ENCODE measurements at places on chromosomes 4 and X.

- no peak for DNase-seq
Observed at GRCh38 chr4:7389101-7389701, 45.5 kb downstream of the PSAPL1 start.

DNA sequence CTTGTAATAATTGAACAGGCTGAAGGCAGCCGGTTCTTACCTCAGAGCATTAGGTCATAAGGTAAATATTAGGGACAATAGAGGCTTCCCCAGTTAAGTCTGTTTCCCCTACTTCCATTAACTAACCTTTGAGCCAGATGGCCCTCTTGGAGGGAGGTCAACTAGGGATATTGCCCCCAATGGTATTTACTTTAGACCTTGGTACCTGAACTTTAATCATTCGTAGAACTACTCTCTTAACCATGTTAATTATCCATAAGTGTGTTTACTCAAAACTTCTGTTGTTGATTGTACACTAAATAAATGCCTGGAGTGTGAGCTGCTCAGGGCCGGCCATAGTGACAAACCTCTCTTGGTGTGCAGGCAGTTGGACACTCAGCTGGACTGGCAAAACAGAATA, 1843.5 kb upstream of the AGA start:
- DNase-seq, result no peak

GRCh38 chr4:104896660-104897645, 249.7 kb upstream of the TET2 start:
- no peak for DNase-seq

- DNase-seq, result no peak
Observed at GRCh38 chr4:152535360-152535902, 461 bp downstream of the FBXW7 start.

DNA sequence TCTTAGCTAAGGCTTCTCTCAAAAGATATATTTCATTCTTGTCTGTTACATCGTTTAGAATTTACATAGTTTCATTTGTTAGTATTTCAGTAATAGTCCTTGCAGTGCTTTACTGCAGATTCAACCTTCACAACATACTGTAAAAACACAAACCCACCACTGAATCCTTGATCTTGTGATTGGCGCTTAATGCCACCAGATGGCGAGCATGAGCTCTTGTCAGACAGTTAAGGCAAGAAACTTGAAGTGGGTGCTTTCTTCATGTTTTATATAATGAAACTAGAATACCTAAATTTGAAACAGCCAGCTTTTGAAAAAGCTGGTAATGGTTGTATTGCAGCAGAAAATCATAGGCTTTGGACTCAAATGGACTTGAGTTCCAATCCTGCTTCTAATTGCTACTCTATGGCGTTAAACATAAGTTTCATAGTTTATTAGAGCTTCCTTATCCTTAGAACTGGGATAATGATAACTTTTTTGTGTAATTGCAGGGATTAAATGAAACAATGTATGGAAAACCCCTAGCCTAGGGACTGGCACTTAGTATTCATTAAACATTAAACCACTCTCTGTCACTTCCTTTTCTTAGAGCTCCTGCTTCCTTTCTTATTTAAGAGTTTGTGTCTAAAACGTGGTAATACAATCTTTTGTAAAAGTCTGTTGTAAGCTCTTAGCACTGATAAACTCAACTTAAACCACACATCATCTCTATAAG, 95.1 kb downstream of the USP9X start:
- DNase-seq, result no peak

DNA sequence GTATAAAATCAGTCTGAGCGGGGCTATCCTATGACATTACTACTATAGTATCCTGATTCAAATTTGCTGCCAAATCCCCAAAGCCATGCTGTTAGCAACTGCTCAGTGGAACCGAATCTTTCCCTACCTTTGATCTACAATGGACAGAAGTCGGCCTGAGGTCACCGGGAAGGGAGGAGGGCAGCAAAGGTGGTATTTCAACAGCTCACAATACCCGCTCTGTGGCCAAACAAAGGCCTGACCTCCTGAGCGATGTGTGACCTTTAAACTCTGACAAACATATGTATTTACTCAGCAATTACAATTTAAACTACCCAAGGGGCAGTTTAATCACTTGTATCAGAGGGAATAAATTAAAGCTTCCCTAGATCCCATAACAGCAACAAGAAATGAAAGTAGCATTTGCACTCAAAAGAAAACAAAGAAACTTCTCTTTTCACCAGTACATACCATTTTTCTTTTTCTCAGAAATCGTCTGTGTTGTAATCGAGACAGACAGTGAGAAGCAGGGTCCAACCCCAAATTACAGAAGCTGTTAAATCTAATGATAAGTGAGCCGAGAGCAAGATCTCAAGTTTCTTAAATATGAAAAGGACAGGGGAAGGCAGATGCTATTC, 11.6 kb upstream of the TMEM128 start:
- no peak for DNase-seq

- no peak for DNase-seq
Observed at GRCh38 chrX:1483843-1484637, 31.3 kb upstream of the ASMTL start.

GRCh38 chr4:188282471-188283232, 143.4 kb downstream of the TRIML1 start:
- DNase-seq, result no peak

DNA sequence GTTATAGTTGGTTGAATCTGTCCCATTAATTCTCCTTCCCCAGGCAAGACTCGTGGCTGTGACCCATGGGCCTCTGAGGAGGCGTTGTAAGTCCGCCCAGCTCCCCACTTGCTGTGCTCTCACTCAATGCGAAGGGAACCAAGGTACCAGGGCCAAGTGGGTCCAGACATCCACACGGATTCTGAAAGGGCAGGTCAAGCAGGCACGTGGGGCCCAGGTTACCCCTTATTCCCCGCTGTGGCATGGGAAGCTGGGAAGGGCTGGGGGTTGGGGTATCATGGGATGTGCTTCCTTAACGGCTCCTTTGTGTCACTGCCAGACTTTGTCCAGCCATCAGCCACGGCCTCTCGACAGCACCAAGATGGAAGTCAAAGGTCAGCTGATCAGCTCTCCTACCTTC, 3.1 kb downstream of the CCDC120 start:
- DNase-seq, result no peak

DNA sequence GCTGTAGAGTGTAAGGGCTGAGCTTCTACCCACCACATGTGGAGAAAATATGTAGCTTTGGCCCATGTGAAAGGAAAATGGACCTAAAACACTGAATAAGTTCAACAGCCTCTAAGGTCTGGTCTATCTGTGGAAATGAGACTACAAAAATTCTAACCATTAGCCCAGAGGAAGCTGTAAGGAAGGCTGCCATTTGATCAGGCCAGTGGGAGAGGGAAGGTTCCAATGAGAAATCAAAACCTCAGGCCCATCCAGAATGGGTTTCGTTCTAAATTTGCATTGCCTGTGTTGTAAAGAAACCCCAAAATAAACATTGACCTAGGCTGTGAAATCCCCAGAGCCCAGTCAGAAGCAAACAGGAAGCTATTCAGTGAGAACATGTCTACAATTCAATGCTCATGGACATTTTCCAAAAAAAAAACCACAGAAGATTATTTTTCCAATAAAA, 320.4 kb upstream of the SLC7A11 start:
- no peak for DNase-seq

- DNase-seq, result no peak
Observed at GRCh38 chrX:39903343-39903742, 194.4 kb downstream of the BCOR start.

- DNase-seq, result no peak
Observed at GRCh38 chrX:136765821-136766356, 14.8 kb downstream of the ARHGEF6 start.

DNA sequence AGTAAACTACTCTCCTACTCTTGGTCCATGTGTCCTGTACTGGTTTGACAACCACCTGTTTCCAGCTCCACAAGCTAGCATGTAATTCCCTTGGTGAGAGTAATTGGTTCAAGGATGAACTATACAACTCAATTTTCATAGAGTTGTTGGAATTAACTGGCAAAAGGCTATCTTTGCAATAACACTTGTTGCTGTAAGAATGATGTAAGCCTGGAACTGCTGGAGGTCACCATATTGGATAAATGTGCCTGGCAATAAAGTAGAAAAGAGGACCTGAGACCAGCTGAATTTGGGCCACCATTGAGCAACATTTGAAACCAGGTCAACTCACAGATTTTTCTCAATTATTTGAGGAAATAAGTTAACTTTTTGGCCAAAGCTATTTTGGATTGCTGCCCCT, 175.5 kb downstream of the CAMK2D start:
- DNase-seq, result no peak

- DNase-seq, result no peak
Observed at GRCh38 chr4:67714248-67714583, 13.3 kb upstream of the UBA6 start.

DNA sequence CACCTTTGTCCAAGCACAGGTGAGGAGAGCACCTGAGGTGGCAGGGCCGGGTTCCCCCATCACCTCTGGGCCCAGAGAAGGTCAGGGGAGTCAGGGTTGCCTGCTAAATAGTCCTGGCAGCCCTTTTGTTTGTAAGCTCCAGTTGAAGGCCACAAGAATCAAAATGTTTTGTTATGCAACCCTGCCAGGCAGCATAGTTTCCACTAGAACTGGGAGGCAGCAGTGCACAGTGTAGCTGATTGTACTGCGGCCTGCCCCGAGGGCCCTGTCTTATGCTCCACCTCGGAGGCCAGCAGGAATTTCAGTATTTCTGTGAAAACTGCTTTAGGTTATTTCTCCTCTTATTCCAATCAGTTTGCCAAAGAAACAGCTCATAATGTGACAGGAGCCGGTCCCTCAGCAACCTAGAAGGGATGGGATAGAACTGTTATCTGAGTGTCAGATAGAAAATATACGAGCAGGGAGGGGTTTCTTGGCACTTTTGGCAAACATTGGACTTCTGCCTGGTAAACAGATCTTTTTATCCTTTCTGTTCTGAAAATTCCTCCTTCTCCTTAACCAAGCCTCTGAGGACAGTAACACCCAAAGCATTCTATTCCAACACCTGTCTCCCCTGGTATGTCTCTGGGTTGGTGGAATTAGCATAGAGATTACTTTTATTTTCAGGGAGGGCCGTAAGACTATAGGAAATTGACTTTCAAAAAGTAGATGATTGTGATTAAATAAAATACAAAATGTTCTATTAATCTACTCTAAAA, 93.6 kb downstream of the LNX1 start:
- no peak for DNase-seq

GRCh38 chr4:181948839-181949382, 294.3 kb upstream of the TENM3 start:
- no peak for DNase-seq

GRCh38 chrX:130179170-130179569, 7.4 kb downstream of the RAB33A start:
- no peak for DNase-seq

DNA sequence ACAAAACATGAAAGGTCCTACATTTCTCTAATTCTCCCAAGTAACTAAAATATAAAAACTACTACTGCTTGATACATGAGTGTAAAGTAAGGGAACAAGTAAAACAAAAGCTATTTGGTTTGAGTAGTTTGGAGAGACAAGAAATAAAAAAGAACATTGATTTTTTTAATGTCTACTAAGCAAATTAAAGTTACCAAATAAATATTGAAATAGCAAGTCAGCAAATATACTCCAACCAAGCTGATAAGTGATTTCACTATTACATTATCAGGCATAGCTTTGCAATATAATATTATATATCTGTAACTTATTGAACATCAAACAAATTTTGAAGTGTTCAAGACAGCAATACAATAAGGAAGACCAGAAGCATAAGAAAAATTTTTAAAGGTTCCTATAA, 60.3 kb downstream of the LCORL start:
- no peak for DNase-seq

GRCh38 chr4:114924311-114924710, 189.1 kb downstream of the NDST4 start:
- DNase-seq, result no peak

Measured in ascending aorta (tissue), 2 donors.